ENCODE measurements at places on chromosomes 6 and 20.
A peak's percentile ranks its signal among the peaks of the same experiment; 100 is the strongest.

GRCh38 chr20:34536798-34537394, 20.7 kb downstream of the DYNLRB1 start:
- DNase-seq = peak; percentile 29

- no peak for DNase-seq
Measured at GRCh38 chr6:83096791-83097190, 29.3 kb downstream of the DOP1A start.

GRCh38 chr20:54188132-54188849, 14.5 kb upstream of the CYP24A1 start:
- DNase-seq = no peak

- DNase-seq = peak; percentile 91
Measured at GRCh38 chr20:40506537-40506939, 182.5 kb downstream of the MAFB start.

- no peak for DNase-seq
Measured at GRCh38 chr6:91654357-91654756, 1067.5 kb upstream of the MAP3K7 start.

DNA sequence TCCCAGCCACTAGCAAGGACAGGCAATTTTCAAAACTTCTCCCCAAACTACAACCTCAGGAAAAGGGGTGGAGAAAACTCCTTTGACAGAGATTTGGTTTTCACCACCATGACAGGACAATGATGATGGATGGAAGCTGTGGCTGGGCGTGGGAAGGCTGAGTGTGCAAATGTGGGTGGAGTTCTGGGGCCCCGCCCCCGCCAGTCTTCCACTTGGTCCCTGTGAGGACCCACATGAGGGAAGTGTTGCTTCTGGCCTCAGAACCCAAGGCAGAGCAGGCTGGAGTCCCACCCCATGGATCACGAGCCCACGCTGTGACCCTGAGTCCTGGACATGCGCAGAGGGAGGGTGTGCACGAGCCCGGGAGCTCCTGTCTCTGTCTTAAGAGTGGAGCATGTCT, 21.5 kb upstream of the MRGBP start:
- DNase-seq = peak; percentile 14

- no peak for DNase-seq
Measured at GRCh38 chr6:38168699-38169098, 349.2 kb downstream of the ZFAND3 start.

- DNase-seq = no peak
Measured at GRCh38 chr20:51886341-51886740, 84.0 kb upstream of the SALL4 start.

- no peak for DNase-seq
Measured at GRCh38 chr20:17835934-17836300, 132.7 kb downstream of the SNX5 start.

- no peak for DNase-seq
Measured at GRCh38 chr6:49342410-49342809, 120.6 kb downstream of the MMUT start.

DNA sequence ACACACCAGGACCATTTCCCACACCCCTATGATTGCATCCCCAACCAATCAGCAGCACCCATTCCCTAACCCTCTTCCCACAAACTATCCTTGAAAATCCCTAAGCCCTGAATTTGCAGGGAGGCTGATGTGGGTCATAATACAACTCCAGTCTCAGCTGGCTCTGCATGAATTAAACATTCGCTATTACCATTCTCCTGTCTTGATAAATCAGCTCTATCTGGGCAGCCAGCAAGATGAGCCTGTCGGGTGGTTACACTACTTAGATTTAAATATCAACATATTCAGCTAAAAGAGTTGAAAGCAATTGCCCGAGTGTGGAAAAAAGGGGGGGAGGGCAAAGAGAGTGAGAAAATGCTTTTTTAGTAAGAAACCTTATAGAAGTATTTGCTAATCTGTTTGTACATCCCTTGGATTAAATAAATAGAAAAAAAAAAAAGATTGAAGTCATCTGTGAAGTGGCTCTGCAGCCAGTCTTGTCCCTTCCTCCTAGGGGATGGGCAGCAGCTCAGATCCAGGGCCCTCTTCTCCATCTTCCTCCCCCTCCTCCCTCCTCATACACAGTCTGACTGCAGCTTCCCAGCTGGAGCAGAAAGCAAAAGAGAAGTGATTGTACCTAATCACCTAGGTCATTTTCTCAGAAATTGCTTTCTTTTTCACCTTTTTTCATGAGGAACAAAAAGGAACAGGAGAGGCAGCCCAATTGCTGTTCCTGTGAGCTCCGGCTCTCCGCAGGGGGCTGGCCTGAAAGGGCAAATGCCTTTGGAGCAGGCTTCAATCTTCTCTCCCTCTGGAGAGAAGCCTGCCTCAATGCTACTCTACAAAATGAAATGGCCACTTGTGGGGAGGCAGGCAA, 356.6 kb upstream of the SULF2 start:
- DNase-seq = no peak

DNA sequence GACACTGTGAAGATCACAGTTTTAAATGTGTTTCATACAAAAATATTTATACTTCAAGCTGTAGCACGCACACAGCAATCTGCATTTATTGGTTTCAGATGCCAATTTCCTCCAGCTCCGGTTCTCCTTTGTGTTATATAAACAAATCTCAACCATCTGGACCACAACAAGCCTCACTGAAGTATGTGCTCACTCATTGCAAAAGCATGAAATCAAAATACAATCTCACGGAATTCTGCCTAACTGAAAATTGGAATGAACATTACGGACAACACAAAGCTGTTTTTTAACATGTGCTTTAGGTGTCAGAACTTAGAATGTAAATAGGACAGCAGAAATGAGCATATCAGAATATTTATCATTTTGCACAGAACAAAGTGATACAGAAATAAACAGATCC, 38.0 kb downstream of the RCAN2 start:
- no peak for DNase-seq

- DNase-seq = no peak
Measured at GRCh38 chr6:71383476-71383875, 94.9 kb downstream of the OGFRL1 start.

GRCh38 chr20:62688855-62689460, 19.7 kb upstream of the NTSR1 start:
- DNase-seq = no peak

DNA sequence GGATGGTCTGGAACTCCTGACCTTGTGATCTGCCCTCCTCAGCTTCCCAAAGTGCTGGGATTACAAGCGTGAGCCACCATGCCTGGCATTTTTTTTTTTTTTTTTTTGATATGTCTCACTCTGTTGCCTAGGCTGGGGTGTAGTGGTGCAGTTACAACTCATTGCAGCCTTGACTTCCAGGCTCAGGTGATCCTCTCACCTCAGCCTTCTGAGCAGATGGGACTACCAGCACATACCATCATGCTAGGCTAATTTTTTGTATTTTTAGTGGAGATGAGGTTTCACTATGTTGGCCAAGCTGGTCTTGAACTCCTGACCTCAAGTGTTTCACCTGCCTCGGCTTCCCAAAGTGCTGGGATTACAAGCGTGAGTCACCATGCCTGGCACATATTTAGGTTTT, 34.3 kb downstream of the PHF20 start:
- no peak for DNase-seq

DNA sequence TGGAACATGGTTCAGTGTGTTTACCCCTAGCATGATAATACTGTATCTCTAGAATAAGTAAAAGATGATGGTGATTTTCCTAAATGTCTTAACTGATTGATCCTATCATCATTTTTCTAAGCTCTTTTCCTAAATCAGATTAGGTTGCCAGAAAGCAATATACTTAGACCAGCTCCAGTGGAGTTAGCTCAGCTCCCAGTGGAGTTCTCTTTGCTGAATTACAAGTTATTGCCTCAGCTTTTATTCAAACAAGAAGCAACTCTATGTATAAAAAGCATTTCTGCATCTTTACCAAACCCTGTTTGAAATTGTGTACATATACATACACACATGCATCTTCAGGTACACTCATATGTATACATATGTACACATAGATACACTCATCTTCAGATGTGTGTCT, 44.9 kb downstream of the SNX9 start:
- no peak for DNase-seq
